Activated T-helper 1 cell treated with anti-CD3 and anti-CD28 coated beads, Interleukin-12 subunit alpha, Interleukin-12 subunit beta, Interleukin-2, Interleukin-4 antibody, amounts not matched to agents 30 ng/mL and 10 ng/mL and 1 ng/mL, durations not matched to agents 14 hours and 24 hours and 36 hours (primary cell): ENCODE measurements at places on chromosomes 13 and 19. TPM values are rescaled to one million over a fixed set of nuclear protein-coding genes. Genes with fewer than 3 reads are reported as not detected.

GRCh38 chr13:25153736-25154135, 18.4 kb downstream of the AMER2 start:
- H3K36me3 ChIP-seq, result no peaks in the 10 kb centered on the region
- no peak overlapping the region for H3K27ac ChIP-seq
- H3K27me3 ChIP-seq, result peaks cover 7% of the 10 kb centered on the region

DNA sequence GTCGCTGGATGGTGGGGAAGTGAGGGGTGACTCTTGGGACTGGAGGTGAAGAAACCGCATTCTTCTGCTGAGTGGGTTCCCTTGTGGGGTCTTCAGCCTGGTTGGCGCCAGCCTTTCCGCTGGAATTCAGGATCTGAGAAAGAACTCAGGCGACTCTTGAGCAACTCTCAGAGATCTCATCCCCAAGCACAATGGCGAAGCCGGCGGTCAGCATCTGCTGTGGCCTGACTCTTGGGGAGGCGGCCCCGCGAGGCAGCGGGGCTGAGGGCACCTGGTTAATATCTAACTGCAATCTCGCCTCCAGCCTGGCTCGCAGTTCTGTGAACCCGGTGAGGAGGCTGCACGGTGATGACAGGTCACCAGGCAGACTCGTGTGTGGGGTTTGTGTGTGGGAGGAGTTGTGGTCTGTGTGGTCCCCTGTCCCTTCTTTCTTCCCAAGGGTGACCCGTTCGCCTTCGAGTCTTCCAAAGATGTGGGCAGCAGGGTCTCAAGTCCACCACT, 883 bp downstream of the ZNF441 start:
- peak overlapping the region; percentile 75 for H3K27ac ChIP-seq
- peak overlapping the region; percentile 95 for H3K4me3 ChIP-seq
- no peak for DNase-seq
- peaks cover 11% of the 10 kb centered on the region for H3K4me1 ChIP-seq

DNA sequence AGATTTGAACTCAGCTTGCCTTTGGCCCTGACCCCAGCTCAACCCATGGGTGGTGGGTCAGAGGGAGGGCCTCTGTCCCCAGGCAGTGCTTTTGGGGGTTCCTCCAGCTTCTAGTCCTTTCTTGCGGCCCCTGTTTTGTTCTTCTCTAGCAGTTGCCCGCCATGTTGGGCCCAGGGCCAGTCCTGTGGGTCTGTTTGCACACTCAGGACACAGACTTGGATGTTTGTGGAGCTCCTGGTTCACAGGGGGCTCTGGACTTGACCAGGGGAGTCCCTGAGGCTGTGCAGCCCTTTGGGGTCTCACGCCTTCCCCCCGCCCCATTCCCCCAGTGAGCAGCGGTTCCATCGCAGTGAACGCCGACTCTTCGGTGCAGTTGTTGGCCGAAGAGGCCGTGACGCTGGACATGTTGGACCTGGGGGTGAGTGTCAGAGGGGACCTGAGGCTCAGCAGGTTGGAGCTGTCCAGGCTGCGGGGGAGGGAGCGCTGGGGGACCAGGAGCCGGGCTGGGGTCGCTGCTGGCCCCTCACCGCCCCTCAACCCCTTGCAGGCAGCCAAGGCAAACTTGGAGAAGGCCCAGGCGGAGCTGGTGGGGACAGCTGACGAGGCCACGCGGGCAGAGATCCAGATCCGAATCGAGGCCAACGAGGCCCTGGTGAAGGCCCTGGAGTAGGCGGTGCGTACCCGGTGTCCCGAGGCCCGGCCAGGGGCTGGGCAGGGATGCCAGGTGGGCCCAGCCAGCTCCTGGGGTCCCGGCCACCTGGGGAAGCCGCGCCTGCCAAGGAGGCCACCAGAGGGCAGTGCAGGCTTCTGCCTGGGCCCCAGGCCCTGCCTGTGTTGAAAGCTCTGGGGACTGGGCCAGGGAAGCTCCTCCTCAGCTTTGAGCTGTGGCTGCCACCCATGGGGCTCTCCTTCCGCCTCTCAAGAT, 2.5 kb downstream of the ATP5F1D start:
- peak overlapping the region; percentile 74 for H3K4me3 ChIP-seq
- H3K27ac ChIP-seq, result no peak overlapping the region
- peak; percentile 78 for DNase-seq
- H3K4me1 ChIP-seq, result peaks cover 19% of the 10 kb centered on the region
- H3K36me3 ChIP-seq, result no peaks in the 10 kb centered on the region

- DNase-seq, result peak; percentile 60
- H3K4me1 ChIP-seq, result peaks cover 69% of the 10 kb centered on the region
- H3K27me3 ChIP-seq, result peaks cover 14% of the 10 kb centered on the region
Observed at GRCh38 chr13:99434258-99434788, 66.9 kb upstream of the TM9SF2 start.

DNA sequence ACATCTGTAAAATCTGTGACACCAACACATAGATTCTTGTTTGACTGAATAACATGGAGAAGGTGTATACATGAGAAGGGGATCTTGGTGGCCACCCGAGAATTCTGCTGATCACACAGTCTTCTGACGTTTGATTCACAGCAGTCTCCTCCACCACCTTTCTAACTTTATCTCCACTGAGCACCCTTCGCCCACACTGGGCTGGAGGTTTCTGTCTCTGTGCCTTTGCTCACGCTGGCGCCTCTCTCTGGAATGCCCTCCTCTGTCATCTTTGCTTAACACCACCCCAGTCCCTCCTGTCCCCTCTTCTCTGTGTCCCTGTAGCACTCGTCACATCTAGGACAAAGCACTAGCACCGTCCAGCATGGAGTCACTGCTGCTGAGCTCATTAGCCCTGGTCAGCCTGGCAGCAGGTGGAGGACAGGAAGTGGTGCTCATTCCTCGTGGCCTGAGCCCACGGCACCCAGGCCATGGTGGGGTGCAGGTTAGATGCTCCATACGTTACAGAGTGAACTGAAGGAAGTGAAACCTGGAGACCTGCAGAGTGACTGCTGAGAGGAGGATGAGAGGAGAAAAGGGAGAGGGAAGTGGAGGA, 384.6 kb downstream of the UQCRFS1 start:
- no peaks in the 10 kb centered on the region for H3K27me3 ChIP-seq
- H3K4me1 ChIP-seq, result no peaks in the 10 kb centered on the region
- no peak for DNase-seq
- H3K27ac ChIP-seq, result no peak overlapping the region
- no peaks in the 10 kb centered on the region for H3K36me3 ChIP-seq

GRCh38 chr13:74191410-74191809, 57.2 kb upstream of the KLF12 start:
- no peaks in the 10 kb centered on the region for H3K36me3 ChIP-seq
- no peaks in the 10 kb centered on the region for H3K27me3 ChIP-seq
- H3K27ac ChIP-seq, result no peak overlapping the region
- peaks cover 10% of the 10 kb centered on the region for H3K4me1 ChIP-seq
- H3K4me3 ChIP-seq, result no peak overlapping the region

DNA sequence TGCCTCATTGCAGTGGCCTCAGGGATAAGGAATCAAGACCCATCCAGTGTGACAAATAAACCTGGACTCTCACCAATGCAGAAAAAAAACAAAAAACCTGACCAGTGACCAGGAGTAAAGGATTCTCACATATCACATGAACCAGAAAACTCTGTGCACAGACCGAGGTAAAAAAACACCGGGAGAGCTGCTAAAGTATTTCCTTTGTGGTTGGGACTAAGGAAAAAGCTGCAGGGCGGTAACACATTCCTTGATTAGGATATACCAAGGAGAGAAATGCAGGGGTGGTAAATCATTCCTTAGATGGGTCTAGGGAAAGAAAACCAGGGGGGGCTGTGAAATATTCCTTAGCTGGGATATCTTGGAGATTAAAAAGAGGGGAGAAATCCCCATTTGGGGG, 64.8 kb upstream of the ZNF85 start:
- H3K36me3 ChIP-seq, result no peaks in the 10 kb centered on the region
- H3K27ac ChIP-seq, result no peak overlapping the region
- H3K4me1 ChIP-seq, result no peaks in the 10 kb centered on the region

DNA sequence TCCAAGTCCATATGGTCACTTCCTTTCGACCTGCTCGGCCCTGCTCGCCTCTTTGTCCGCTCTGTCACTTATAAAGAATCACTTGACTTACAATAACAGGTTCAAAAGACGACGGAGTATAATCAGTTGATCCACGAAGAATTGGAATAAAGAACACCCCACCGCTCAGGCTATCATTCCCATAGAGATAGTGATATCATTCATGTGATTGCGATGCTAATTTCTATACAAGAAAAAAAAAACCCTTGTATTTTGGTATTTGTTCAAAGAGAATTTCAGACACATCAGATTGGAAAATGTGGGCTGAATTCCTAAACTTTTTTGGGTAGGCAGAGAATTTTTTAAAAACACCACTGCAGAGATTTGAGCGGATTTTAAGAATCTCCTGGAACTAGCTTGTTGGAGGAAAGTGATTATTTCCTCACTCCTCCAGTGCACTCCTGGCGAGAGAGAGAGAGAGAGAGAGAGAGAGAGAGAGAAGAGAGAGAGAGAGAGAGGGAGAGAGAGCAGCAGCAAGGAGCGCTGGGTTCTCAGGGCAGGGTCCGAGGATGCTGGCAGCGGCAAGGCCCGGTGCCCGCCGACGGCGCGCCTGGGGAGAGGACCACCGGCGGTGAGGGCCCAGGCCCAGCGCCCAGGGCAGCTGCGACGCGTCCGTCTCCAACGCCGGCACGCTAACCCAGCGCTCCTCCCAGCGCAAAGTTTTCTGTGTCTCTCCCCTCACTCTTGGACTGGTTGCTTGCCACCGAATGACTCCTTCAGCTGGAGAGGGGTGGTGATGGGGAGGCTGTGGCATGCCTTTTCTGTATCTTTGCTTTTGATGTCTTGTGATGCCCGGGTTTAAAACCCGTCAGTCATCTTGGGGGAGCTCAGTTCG, 149.0 kb upstream of the ZNF536 start:
- peaks cover 20% of the 10 kb centered on the region for H3K4me1 ChIP-seq
- H3K36me3 ChIP-seq, result peaks cover 7% of the 10 kb centered on the region
- peak overlapping the region; percentile 48 for H3K4me3 ChIP-seq
- peak overlapping the region; percentile 64 for H3K27ac ChIP-seq

Gene FPR1
- total RNA-seq, result not detected in 2 replicates

Gene DIAPH3
- total RNA-seq, result 22.8 and 24.6 TPM in 2 replicates

Gene CEACAM7
- total RNA-seq, result not detected in 2 replicates

Gene SBSN
- not detected in 2 replicates for total RNA-seq

Gene TNFRSF19
- total RNA-seq, result not detected in 2 replicates

Gene HOMER3
- 0.29 and 0.75 TPM in 2 replicates for total RNA-seq

Gene KLK14
- total RNA-seq, result 0.64 and 1.2 TPM in 2 replicates
